CD8-positive, alpha-beta memory T cell (primary cell): ENCODE measurements at places on chromosomes 13 and 19.

DNA sequence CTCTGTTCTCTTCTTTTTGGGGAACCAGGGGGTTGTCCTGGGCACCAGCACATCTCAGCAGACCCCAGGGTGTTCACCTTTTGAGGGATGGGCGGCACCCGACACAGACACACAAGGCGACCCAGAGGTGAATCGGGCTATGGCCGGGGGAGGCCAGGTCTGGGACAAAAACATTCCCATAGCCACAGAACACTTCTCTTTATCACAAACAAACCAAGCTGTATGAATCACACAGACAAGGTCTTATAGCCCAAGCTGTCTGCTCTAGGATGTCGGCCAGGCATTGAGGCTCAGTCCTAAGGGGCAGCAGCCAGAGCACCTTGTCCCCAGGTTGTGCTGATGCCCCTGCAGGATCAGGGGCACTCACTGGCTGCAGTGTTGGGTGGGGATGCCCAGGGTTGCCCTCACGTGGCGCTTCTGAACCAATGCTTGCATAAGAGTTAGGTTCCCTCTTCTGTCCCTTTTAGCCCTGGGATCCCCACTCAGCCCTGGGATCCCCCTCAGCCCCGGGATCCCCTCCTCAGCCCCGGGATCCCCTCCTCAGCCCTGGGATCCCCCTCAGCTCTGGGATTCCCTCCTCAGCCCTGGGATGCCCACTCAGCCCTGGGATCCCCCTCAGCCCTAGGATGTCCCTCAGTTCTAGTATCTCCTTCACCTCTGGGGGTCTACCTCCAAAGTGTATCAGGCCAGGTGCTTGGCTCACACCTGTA, 26.9 kb downstream of the MAU2 start:
- no peak for DNase-seq

DNA sequence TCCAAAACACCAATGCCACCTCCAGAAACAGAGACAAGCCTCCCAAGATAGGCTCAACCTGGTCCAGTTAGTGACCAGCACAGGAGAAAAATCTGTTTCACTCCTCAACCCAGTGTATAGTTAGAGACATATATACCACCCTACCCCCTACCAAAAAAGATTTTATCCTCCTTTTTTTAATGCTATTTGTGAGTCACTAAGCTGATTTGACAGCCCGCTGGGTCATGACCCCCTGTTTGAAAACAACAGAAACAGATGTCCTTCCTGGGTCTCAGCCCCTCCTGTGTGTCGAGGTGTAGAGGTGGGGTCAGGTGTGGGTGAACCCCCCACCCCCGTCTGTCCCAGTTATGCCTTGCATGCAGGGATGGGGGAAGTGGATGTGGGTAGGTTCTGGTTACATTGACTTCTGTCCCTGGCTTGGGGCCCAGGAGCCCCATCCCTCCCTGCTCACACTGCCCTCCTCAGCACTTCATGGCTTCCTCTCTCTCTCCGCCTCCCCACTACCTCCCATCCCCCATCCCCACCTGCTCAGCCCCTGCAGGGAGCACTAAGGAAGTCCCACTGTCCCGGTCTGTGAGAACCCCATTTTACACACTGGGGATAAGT, 14.0 kb upstream of the TOMM40 start:
- DNase-seq, result no peak

DNA sequence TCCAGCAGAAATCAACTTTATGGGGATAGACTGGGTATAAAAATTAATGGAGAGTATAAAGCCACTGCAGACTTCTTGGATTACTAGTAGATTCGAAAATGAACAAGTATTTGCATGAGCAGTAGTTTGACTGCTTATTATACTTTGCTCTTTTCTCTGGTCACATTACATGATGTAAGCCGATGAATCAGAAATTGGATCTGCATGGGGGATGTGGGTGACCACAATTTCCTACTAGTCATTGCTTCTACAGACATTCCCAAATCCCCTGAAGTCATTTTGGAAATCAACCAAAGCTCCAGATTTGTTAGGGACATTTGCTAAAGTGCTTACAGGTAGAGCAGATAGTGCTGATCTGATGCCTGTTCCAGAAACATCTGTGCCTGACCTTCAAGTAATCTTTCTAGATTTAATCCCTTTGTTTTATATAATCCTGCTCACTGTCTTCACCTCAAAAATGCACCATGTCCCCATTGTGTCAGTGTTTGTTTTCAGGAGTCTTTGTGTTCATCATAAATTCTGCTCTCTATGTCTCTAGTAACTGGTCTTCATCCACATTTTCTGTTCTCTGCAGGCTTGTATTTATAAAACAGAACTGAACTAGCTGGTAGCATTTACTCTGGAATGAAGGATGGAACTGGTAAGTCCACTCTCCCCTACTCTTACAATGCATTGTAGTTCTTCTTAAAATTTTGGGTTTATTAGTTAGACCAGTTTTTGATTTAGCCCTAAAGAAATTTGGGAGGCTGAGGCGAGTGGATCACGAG, 201.5 kb upstream of the CSNK1A1L start:
- no peak for DNase-seq

- DNase-seq, result no peak
These were observed 15.2 kb downstream of the RCBTB1 start for GRCh38 chr13:49569993-49570689.

DNA sequence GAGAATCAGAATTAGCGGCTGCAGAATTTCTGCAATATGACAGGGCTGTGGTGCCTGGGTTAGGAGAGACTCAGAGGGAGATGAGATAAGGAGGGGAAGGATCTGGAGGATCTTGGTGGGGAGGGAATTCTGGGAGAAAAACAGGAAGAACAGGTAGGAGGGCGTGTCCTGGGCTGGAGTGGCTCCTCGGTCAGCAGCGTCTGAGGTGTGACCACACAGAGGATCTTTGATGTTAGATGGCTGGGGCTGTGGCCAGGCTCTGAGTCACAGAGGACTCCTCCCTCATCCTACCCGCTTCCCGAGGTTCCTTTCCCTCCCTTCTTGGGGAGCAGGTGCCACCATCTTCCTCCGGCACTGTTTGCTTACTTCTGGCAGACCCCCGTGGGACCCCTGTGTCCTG, 6.4 kb upstream of the KLK6 start:
- DNase-seq, result no peak

GRCh38 chr13:28268800-28269223, 130.5 kb downstream of the PAN3 start:
- no peak for DNase-seq

DNA sequence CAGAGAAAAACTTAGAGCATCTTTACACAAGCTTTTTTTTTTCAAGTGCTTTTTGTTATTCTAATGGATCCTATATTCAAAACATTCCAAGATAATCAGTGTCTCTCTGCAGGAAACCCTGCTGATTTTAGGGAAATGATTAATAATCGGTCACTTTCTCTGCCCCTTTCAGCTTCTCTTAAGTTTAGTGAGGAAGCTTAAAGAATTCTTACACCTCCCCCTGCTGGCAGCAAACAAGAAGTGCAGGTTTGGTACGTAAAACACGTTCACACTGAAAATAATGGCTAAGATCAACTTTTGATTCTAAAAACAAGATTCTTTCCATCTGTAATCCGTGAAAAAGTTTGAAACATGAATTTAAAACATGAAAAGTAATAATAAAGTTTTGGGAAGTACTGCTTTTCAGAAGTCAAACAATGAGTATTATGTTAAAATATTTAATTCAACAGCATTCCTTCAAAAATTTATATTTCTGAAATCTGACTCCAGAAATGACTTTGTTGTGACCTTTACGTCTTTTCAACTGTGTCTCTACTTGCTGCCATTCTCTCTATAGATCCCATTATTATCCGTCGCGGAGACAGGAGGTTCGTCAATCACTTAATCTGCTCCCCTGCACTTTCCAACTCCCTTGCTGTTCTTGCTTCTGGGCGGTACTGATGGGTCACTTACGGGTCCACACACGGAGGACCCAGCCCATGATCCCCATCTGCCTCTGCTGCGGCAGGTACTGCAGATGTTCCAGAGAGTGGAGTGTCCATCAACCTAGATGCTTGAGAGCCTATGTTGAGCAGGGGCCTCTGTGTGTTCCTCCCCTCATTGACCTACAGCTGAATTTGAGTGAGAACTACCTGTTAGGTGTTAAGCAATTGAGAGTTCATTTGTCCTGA, 203.1 kb upstream of the EDNRB start:
- DNase-seq, result no peak

- DNase-seq, result no peak
These were observed 20.0 kb upstream of the SPACA7 start for GRCh38 chr13:112356190-112356589.

- no peak for DNase-seq
These were observed 6.3 kb downstream of the LHFPL6 start for GRCh38 chr13:39596685-39597084.

- no peak for DNase-seq
These were observed 24.8 kb upstream of the ZNF527 start for GRCh38 chr19:37346091-37346490.

GRCh38 chr13:70088926-70089325, 18.7 kb upstream of the ATXN8OS start:
- no peak for DNase-seq

DNA sequence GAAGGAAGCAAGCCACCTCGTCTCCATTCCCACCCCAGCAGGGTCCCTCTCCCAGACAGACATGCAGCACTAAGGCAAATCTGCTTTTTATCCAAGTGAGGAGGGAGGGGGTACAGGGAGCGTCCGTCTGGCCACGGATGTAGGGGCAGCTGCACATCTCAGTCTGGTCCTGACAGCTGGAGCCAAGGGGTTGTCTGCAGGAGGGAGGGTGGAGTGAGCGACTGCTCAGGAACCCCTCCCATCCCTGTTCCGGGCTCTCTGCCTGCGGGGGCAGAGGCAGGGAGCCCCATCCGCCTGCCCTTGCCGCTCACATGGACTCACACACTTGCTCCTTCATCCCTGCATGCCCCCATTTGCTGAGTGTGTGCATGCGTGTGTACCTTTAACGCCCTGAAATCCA, 2.5 kb downstream of the TMEM190 start:
- DNase-seq, result no peak

DNA sequence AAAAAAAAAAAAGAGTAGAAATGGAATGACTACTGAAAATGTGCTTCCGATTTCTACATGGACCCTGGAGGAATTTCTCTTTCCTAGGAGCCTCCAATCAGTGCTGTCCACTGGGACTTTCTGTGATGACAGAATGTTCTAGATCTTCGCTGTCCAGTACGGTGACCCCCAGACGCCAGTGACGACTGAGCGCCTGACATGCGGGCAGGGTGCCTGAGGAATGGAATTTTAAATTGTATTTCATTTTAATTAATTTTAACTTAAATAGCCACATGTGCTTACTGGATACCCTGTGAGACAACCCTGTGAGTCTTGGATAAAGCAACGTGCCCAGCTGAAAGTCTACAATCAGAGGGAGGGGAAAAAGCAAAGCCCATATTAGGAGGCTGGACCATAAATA, 4.1 kb upstream of the TLE6 start:
- DNase-seq, result no peak

DNA sequence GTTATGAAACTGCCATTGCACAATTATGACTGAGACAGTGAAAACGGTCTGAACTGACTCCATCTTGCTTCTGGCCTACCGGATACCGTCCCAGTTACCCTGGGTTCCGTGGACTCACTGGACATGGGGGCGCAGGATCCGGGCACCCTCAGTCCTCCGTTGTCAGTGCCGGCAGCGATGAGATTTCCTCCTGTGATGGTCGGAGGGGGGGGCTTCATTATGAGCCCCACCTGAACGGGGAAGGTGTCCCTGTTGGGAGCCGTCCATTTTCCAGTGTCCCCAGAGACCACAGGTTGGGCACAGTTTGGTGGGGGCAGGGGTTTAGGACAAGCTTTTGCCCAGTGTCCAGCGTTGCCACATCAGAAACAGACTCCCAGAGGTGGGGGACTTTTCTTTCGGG, 23.4 kb downstream of the TMEM255B start:
- no peak for DNase-seq
